ENCODE measurements at places on chromosomes 2 and 18.

GRCh38 chr2:216606551-216607276, 26.5 kb upstream of the IGFBP2 start:
- DNase-seq = no peak

- DNase-seq = no peak
Observed at GRCh38 chr2:16739778-16740581, 74.3 kb upstream of the CYRIA start.

- no peak for DNase-seq
Observed at GRCh38 chr2:189261431-189261841, 81.9 kb upstream of the COL5A2 start.

GRCh38 chr2:138147796-138148195, 183.5 kb downstream of the HNMT start:
- no peak for DNase-seq

DNA sequence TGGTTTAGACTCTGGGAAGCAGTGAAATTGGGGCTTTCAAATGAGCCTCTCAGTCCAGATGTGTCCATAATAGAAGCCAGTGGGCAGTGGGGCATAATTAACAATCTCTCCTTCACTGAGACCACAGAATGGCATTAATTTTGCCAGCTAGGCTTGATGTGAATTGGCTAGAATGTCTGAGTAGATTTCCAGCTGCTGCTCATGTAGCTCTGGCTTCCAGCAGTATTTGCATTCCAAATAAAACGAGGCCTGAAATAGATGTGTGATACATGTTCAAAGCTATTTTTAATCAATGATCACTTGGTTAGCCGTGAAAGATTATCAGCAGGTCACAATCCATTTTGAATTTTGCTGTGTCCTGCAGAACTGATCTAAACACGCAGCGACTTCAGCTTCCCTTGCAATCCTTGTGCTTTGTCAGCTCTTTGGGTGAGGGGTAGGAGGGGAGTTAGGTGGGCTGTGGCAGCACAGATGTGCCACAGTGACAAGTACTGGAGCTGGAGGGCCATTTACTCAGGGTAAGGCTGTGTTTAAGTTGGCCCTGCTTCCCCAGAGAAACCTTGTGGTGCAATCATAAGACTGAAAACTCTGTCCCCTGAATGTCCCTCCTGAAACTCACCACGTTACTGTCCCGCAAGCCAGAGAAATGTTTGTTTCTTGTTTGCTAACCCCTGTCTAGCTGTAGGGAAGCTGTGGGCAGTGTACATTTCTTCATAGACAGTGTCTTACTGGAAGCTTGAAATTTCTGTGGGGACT, 56.9 kb upstream of the TMEM178A start:
- no peak for DNase-seq

- no peak for DNase-seq
Observed at GRCh38 chr2:37466533-37467222, 122.2 kb downstream of the QPCT start.

Measured in NCI-H1048 (cell line).